GM12891 (cell line): ENCODE measurements at places on chromosomes 1 and 21.

GRCh38 chr1:7012461-7012924 is 227.2 kb downstream of the CAMTA1 start:
- no peak for DNase-seq

DNA sequence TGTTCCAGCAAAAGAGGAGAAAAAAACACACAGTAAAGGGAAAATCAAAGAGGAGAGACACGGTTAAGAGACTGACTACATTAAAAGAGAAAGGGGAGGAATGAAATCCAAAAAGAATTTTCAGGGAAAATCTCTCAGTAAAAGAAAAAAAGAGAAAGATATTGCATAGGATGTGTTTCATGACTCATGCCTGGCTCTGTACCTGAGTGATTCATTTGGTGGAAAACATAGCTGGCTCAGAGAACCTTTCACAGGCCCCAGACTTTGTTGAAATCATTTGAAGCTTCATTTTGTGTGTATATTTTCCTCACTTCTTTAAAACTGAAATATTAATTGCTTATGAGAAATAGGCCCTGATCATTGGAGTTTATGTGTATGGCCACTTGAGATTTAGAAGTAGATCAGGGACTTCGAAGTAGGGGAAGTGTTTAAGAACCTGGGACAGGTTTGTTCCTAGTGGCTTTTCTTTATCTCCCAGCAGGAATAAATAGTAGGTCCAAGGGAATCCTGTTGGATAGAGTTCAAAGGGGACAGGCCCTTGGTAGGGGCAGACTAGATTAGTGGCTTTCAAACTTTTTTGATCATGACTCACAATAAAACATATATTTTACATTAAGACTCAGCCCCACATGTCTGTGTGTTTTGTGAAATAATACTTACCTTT is 239.1 kb upstream of the SGIP1 start:
- no peak for DNase-seq

- DNase-seq: no peak
These were observed 5.2 kb downstream of the NPL start for GRCh38 chr1:182794676-182795201.

DNA sequence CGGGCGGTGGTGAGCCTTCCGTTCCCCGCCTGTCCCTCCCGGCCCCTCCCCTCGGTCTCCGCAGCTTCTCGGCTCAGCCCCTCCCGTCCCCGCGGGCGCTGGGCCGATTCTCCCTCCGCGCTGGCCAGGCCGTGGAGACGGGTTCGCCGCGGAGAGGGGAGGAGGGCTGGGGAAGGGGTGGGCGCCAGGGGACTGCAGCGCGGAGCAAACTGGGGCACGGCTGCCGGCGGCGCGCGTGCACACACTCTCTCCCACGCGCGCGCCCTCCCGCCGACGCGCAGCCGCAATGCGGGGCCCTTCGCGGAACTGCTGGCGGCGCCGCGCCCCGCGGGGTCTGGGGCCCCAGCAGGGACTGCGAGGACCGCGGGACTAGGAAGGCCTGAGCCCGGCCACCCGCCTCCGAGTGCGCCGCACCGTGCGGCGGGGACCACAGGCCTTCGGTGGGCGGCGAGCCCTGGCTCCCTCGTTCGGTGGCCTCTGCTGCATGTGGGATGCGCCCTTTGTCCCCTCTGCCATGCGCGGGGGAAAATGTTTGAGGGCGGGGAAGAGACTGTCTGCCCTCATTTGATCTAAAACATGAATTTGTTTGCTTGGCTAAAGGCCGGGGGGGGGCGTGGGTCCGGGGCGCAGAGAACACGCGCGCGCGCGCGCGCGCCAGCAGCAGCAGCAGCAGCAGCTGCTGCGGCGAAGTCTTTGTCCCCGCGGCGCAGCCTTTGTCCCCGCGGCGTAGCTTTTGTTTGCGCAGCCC is 90.7 kb upstream of the VAMP3 start:
- DNase-seq: no peak

DNA sequence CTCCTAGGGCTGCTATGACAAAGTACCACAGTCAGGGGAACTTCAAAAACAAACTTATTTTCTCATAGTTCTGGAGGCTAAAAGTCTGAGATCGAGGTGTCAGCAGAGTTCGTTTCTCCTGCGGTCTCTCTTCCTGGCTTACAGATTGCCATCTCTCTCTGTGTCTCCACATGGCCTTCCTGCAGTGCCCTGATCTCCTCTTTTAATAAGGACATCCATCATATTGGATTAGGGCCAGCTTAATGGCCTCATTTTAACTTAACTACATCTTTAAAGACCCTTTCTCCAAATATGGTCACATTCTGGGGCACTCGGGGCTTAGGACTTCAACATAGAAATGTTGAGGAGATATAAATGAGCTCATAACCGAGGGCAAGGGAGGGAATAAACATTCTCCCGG is 12.2 kb downstream of the C1orf74 start:
- no peak for DNase-seq

GRCh38 chr1:59574085-59574484 is 240.7 kb upstream of the HOOK1 start:
- DNase-seq: no peak

DNA sequence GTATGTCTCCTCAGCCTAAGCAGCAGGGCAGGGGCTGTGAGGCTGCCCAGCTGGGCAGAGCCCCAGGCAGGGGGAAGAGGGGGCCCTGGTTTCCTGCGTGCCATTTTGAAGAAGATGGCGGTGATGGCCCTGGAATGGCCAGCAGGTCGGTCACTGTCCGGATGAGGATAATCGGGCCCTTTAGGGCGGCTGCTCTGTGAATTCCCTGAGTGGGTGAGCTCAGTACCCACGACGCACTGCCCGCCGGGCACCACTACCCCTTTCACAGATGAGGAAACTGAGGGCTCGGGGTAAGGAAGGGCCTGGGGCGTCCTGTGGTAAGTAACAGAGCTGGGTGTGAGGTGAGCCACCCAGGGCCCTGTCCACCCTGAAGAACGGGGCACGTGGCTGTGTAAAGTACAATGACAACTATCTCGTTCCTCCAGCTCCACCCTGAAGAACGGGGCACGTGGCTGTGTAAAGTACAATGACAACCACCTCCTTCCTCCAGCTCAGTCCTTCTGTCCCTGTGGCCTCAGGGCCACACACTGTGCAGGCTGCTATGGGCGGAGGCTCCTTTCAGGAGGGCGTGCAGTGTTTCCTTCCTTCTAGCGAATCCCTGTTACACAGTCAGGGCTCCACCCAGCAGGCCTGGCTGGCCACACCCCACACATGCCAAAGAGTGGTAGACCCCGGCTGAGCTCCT is 23.2 kb downstream of the ITGB2 start:
- no peak for DNase-seq

GRCh38 chr1:4594286-4594991 is 60.0 kb upstream of the AJAP1 start:
- no peak for DNase-seq

DNA sequence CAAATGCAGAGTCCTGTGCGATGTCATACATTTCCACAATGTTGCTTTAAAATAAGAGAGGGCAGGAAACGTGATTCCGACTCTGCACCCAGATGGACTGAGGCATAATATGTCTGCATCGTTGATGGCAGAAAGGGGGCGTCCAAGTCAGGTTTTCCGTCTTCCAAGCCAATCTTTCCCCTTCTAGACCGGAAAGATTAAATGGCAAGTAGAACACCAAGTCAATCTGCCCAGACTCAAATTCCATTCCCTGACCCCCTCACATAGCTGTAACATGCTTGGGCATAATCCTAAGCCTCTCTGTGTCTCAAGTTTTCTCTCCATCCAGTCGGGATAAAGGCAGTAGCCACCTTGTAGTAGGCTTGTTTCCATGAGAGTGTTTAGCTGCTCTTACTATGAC is 14.4 kb downstream of the PCP4 start:
- no peak for DNase-seq

GRCh38 chr21:34807146-34807880 is 138.5 kb downstream of the CLIC6 start:
- DNase-seq: no peak

GRCh38 chr1:70483342-70483741 is 72.3 kb downstream of the CTH start:
- no peak for DNase-seq
